CD4-positive, alpha-beta T cell treated with Interleukin-4 for 4 hours (primary cell): ENCODE measurements at places on chromosomes 2 and 18.
A peak's percentile ranks its signal among the peaks of the same experiment; 100 is the strongest.

- DNase-seq = no peak
Measured at GRCh38 chr2:80689106-80689505, 384.6 kb upstream of the LRRTM1 start.

GRCh38 chr18:44731530-44732237 is 51.0 kb downstream of the SETBP1 start:
- no peak for DNase-seq

DNA sequence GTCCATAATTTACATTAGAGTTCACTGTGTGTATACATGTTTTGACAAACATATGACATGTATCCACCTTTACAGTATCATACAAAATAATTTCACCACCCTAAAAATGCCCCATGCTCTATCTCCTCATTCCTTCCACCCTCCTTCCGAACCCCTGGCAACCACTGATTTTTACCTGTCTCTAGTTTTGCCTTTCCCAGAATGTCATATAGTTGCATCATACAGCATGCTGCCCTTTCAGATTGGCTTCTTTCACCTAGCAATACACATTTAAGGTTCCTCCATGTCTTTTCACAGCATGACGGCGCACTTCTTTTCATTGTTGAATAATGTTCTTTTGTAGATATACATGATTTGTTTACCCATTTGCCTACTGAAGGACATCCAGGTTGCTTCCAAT is 10.4 kb downstream of the LRPPRC start:
- no peak for DNase-seq

GRCh38 chr18:10353791-10354190 is 100.6 kb upstream of the APCDD1 start:
- DNase-seq = no peak

DNA sequence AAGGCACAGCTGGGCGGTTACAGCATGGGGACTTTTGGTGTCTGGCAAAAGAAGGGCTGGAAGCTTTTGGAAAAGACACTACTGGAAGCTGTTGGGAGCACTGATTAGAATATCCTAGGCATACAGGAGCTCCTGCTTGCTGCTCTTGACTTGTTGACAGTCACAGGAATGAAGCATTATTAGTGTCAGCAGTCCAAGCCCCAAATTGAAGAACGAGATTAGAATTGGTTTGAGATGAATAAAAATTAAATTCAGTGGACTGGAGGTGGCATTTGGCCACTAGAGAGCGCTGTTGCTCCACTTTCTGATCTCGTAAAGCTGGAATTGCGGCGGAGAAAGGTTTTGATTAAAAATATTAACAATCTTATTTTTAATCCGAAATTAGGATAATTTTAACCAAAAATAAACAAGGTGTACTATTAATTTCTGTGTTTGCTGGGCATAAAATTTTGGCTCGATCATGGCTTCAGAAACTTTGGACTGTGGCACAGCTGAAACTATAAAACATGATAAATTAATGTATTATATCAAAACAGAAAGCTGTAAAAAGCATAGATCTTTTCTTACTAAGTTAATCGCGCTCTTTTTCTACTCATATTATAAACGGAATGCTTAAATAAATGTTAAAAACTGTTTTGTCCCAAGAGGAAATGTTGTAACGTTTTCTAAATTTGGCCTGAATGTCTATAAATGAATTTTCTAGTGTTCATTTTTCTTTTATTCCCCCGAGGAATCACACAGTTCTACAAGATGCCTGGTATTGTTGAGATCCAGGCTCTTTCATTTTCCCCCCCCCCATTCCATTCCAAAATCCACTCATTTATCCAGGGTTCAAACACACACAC is 2.4 kb upstream of the HOXD8 start:
- DNase-seq = peak; percentile 59

DNA sequence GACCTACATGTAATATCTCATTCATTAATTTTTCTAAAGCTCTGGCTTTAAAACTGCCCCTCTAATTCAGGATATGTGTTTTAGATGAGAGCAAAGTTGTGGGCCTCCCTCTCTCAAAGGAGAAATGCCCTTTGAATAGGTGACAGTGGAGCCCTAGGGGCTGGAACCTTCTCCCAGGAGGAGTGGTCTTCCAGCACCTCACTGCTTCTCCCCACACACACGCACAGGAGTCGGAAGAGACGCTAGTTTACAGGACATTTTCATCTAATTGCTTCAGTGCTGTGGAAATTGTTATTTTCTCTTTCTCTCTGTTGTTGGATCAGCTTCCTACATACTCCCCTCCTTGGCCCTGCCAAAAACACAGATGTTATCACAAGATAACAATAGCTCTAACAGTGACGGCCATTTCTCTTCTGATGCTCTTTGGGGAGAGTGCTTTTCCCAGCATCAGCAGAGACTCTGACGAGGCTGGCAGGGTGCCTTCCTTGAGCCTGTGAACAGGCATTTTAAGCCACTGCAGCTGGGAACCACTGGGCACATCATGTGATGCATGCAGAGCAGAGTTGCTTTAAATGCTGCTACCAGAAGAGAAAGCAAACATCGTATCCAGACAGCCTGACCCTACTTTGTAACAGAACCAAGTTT is 209.4 kb upstream of the SP5 start:
- DNase-seq = no peak

- no peak for DNase-seq
Measured at GRCh38 chr18:34890486-34891085, 150.6 kb upstream of the MAPRE2 start.

DNA sequence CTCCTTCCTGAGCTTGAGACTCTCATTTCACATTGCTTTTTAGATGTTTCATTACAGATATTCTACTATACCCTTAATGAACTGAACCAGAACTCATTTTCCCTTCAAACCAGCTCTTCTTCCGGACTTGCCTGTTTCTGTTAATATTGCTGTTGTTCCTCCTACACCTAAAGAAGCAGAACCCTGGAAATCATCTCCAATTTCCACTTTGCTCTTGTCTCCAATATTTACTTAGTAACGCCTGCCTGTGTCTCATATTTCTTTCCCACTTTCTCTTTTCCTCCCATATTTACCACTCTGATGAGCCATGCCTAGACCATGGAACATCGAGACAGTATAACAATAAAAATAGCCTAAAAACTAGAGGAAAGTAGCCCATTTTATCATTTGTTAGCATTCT is 17.9 kb upstream of the GMCL1 start:
- DNase-seq = no peak

DNA sequence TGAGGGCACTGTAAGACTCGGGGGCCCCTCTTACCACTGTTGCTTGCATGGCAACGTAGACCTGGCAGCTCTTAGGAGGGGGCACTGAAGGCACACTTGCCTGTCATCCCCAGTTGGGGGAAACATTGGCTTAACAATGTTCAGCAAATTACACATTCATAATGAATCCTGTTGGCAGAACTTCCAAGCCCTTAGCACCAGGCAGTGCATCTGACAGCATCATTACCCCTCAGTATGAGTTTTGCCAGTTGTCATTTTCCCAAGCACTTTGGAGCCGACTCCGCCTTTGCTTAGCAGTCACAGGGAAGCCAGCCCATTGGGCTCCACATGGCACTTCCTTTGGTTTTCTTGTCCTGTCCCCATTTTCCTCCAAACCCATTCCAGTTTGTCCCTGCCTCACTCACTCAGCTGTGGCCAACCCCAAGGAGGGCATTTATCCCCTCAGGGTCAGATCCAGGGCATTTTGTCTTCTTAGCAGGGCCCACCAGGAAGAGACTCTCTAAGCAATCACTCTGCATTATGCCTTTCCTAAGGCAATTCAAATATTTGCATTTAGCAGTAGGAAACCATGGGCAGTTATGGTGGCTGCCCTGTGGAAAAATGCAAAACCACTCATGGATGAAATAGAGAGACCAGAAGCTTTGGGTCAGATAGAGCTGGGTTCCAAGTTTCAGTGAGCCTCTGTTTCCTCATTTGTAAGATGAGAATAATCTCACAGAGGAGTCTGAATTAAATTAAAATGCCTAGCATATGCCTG is 73.9 kb downstream of the VSNL1 start:
- no peak for DNase-seq

DNA sequence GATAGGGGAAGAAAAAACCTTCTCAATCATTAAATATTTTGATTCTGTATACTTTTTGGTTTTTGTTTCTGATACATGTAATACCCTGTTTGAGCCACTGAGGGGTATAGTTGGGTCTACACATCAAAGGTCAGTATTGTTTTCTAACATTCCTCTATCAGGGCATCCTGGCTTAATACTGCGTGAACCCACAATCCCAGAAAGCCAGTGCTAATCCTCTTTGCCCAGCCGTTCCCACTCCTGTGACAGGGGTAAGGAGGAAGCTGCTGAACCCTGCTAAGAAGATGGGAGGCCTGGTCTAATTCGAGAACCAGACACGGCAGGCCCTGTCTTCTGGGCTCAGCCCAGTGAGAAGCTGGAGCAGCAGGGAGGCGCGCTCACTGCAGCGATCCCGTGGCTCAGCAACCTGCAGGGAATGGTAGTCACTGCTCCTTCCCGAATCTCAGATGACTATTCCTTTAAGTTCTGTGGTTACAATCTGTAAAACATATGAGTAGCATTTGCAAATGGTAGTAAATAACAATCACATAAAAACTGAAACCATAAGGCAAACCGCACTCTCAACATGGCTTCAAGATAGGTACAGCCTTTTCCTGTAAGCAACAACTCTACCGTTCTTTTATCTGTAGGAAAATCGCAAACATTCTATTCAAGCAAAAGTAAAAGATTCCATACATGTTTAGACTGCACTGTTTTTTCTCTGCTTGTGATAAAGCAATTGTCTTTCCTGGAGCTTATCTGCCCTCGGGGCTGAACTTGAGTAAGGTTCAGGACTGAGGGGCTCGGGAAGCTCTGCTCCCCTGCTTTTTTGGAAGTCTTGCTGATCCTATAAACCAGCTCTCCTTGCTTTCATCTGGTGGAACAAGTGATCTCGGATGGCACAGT is 87.0 kb downstream of the EPB41L3 start:
- no peak for DNase-seq

DNA sequence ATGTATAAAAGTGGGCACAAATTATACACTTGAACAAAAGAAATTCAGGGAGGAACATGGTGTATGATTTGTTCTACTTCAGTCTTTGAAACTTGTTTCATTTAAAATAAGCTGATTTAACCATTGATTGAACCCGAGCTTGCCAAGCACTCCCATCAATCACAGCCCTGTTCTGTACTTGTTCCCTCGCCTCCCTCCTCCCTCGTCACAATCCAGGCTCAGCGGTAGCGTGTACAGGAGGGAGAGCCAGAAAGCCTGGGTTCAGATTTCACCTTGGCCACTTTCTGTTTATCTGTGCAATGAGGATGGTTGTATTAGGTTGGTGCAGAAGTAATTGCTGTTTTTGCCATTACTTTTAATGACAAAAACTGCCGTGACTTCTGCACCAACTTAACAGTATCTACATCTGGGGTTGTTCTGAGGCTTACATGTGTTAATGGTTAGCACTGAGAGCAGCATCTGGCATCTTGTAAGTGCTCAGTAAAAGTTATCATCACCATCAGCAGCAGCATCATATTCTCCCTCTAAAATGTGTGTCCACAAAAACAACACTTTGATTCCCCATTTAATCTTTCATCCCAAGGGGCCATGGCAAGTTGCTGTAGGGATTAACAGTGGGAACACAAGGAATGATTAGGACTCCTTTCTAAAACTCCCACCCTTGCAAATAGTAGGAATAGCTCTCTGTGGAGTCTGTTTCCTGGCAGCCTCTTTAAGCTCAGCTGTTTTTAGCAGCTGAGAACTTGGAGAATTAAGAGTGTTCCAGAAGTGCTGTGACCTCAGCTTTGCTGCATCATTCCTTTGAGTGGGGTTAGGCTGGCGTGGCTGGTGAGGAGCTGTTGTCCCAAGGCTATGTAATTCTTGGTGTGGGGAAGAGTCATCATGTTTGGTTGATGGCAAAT is 4.7 kb downstream of the DPYSL5 start:
- DNase-seq = no peak

DNA sequence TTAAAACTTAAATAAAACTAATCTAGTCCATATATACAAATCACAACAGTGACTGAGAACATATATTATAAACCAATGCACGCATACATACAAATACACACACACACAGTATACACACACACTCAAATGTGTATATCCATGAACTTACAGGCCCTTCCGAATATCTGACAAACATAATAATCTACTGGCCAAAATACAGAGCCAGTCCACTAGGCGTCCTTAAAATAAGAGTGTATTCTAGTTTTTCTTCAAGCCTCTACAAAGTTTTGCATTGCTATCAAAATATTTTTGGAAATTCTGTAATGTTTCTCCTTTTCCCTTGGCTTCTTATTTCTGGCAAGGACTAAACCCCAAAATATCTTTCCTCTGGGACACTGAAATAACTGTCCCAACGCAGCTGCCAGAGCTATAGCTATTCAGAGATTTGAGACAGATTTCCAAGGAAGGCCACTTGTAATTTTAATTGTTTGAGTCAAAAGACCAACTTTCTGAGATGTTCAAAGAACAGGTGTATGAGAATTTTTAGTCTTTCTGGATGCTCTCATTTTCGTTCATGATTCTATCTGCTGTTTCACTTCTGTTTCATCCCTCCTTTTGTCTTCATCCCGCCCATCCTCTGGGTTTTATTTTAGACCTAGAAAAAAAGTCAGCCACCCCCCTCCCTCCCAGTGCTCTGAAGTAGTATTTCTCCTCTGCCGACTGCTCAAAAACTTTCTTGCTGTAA is 24.1 kb upstream of the SP3 start:
- DNase-seq = no peak
